CD4-positive, alpha-beta T cell treated with Interleukin-6 at 100 ng/mL for 8 hours (primary cell): ENCODE measurements at places on chromosomes 4 and X.

DNA sequence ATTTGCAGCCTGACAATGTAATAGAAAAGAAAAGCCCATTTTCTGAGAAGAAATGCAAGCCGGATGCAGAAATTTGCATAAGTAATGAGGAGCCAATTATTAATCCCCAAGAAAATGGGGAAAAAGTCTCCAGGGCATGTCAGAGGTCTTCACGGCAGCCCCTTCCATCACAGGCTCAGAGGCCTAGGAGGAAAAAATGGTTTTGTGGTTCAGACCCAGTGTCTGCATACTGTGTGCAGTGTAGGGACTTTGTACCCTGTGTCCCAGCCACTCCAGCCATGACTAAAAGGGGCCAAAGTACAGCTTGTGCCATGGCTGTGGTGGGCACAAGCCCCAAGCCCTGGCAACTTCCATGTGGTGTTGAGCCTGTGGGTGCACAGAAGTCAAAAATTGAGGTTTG, 92.2 kb downstream of the SH3BGRL start:
- no peak for DNase-seq

- DNase-seq: no peak
Observed at GRCh38 chr4:95510145-95510544, 38.6 kb downstream of the UNC5C start.

GRCh38 chrX:119757979-119758730, at the start of gene SOWAHD:
TSS of gene SOWAHD (plus strand) at chrX:119758588. CDS start at chrX:119758668, 80 bp downstream.
- peak; percentile 11 for DNase-seq

DNA sequence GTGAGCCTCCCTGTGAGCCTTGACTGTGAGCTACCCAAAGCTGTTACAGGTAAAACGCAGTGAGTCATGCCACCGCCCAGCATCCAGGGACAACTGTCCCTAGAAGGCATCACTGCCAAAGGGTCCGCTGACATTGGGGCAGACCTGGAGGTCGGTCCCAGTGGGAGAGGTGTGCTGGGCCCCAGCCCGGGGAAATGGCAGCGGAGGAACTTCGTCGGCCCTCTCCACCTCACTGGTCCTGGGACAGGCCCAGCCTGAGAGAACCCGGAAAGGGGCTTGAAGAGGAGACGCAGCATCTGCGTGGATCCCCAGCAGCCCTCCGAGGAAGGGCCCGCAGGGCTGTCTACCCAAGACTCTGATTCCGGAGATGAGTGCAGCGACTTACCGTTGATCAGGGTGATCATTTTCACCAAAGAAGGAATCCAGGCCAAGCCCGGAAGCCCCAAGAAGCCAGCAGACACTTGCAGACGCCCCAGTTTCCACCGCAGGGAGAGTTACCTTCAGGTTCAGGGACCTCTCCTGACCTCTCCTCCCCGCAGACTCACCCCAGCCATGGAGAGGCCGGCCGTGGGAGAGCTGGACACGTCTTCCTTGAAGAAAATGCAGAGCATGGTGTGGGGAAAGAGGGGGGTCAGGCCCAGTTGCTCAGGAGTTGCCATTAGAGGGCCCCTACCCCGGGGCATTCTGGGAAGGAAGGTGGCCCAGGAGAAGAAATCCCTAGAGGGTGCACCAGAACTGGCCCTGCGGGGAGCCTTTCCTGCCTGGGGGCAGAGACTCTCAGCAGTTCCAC, 51.2 kb downstream of the CXorf49B start:
- DNase-seq: no peak

DNA sequence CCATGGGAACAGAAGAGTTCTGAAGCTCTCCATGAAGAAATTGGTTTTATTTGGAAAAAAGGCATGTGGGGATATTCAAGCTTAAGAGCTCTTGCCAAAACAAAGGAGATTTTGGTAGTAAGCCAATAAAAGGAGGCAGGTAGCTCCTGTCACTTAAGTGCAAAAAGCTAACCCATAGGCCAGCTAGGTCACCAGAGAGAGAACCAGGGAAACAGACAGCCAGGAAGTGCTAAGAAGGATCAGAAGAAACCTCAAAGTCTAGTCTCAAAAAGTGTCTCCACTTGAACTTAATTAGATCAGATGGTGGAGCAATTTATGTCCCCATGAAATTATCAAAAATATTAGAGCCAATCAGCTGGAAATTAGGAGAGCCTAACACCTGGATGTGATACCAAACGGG, 49.2 kb downstream of the CD40LG start:
- peak; percentile 14 for DNase-seq

- DNase-seq: no peak
Observed at GRCh38 chrX:19899217-19899788, 11.9 kb upstream of the SH3KBP1 start.

DNA sequence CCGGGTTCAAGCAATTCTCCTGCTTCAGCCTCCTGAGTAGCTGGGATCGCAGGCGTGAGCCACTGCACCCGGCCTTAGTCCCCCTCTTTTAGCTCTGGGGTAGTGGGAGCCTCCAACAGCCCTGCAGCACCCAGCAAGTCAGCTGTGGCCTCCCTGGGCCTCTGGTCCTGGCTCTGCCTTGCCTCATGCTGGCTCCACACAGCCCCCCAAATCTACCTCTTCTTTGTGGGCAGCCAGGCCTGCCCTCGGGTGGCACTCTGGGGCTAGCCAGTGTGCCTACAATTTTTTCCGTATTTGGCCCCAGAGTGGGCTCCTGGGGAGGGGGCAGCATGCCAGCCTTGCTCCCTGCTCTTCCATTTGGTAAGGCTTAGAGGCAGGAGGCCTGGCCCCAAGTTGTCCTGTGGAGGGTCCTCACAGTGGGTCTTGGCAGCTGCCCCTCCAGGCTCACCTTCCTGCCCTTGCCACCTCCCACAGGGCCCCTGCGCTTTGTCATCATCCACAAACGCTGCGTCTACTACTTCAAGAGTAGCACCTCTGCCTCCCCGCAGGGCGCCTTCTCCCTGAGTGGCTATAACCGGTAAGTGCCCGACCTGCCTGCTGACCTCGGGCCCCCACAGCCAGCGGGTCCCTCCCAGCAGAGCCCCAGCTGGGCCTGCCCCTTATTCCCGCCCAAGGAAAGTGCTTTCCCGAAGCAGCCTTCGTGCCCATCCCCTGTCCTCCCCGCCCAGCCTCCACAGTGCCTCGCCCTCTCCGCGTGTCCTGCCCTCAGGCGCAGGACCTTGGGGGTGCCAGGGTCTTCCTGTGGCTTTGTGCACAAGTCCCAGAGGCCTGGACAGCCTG, 21.0 kb upstream of the ADD1 start:
- no peak for DNase-seq

DNA sequence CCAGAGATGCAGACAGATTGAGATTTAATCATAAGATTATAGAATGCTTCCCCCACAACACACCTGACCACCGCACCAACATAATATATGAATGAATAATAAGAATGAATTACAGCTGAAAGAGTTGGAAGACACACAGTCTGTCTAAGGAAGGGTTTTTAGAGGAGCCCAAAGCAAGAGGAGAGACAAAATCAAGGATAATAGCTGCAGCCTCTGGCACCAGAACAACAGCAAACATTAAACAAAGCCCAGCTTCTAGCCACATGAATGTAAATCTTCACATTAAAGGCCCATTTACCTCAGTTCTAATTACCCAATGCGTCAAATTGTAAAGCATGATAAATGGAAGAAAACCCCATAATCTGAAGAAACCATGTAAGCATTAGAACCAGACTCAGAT, 133.9 kb downstream of the SPCS3 start:
- DNase-seq: no peak

DNA sequence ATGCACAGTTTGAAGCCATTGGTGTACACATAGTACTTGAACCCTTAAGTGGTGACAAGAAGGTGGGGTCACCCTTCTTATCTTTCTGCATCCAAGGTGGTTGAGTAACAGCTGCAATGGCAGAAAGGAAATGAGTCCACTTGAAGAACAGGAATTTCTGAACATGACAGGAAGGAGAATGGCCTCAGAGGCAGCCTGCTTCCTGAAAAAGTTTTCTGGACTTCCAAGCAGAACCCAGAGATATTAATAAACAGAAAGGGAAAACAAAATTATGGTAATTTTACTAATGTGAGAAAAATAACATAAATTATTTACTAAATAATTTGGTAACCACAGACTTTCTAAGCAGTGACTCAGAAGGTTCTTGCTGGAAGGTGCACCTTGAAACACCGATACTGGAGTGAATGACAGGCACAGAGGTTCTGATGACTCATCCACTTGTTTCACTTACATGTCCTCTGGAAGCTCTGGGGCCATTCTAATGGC, 119.9 kb upstream of the HS3ST1 start:
- no peak for DNase-seq

DNA sequence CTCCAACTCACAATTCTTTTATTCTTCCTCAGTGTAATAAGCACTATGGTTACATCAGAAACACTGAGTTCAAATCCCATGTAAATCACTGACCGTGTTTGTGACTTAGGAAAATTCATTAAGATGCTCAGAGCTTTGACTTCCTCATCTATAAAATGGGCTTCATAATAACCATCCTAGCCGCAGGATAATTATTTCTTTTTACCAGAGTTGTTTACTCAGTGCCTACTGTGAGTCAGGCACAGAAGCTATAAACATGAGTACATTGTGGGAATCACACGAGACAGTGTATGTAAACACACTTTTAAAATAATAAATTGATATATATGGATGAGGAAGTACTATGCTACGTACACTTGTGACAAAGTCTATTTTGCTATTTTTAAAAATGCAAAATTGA, 296.3 kb upstream of the TENM3 start:
- no peak for DNase-seq

- no peak for DNase-seq
Observed at GRCh38 chr4:73006286-73006990, 63.1 kb downstream of the COX18 start.

DNA sequence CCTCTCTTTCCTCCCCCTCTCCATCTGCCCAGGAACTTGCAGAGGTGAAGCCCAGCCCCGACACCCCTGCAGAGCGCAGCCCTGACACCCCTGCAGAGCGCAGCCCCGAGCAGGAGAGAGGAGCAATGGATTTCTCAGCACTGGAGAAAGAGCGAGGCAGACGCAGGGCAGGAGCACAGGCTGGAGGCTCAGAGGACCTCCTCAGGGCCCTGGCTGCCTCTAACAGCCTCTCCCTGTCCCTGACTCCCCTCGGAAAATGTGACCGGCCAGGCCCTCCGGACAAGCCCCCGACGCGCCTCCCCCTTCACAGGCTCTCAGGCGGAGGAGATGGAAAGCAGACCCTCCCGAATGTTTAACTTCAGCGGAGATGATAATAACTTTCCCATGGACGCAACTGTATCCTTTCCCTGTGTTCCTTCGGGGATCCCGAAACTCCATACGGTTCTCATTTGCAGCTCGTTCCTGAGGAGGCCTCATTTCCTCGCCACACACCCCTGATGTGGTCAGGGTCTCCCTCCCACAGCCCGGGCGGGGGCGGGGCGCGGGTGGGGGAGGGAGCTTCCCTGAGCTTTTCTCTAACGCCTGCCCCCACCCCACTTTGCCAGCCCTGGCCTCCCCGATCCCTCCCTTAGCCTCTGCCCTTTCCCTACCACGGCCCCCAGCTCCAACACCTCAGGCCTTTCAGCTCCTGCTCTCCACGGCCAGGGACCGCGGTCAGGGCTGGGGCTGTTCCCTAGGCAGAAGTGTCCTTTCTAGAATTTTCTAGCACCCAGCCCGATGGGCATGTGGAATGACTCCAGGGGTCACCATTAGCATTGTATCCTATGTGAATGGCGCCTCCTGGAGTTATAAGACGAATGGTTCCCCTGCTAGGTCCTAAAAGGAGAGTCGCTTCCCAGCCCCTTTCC, 201.1 kb upstream of the BCOR start:
- DNase-seq: no peak

GRCh38 chr4:186700746-186701145, 22.9 kb downstream of the FAT1 start:
- no peak for DNase-seq

DNA sequence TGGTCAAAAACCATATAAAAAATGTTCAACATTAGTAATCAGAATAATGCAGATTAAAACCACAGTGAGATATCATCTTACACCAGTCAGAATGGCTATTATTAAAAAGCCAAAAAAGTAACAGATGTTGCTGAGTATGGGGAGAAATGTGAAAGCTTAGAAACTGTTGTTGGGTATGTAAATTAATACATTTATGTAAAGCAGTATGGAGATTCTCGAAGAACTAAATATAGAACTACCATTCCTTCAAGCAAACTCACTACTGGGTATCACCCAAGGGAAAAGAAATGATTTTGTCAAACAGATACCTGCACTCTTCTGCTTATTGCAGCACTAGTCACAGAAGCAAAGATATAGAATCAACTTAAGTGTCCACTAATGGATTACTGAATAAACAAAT, 576.4 kb upstream of the EPHA5 start:
- DNase-seq: no peak

DNA sequence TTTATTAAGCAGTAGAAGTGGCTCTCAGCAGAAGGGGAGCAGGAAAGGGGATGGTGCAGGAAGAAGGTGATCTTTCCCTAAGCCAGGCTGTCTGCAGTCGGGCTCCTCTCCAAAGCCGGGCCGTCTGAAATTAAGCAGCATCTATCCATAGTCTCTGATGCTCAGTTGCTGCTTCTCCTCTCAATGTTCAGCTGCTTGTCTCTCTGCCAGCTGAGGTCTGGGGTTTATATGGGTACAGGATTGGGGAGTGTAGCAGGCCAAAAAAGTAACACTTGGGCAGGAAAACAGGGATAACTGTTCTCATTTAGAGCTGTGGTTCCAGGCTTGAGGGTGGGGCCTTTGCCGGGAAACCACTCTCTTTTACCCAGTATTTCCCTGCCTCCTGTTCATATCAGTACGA, 39.2 kb upstream of the CCKAR start:
- DNase-seq: no peak

- DNase-seq: peak; percentile 24
Observed at GRCh38 chrX:53288189-53288588, 6.8 kb upstream of the IQSEC2 start.

- DNase-seq: no peak
Observed at GRCh38 chr4:110395421-110395820, 80.5 kb upstream of the ENPEP start.
